ENCODE measurements at places on chromosomes 1 and 21.

- DNase-seq: no peak
These were observed 40.0 kb downstream of the PRAMEF20 start for GRCh38 chr1:13450204-13450603.

GRCh38 chr1:168903237-168903830 lies 174.3 kb upstream of the DPT start:
- DNase-seq: no peak

DNA sequence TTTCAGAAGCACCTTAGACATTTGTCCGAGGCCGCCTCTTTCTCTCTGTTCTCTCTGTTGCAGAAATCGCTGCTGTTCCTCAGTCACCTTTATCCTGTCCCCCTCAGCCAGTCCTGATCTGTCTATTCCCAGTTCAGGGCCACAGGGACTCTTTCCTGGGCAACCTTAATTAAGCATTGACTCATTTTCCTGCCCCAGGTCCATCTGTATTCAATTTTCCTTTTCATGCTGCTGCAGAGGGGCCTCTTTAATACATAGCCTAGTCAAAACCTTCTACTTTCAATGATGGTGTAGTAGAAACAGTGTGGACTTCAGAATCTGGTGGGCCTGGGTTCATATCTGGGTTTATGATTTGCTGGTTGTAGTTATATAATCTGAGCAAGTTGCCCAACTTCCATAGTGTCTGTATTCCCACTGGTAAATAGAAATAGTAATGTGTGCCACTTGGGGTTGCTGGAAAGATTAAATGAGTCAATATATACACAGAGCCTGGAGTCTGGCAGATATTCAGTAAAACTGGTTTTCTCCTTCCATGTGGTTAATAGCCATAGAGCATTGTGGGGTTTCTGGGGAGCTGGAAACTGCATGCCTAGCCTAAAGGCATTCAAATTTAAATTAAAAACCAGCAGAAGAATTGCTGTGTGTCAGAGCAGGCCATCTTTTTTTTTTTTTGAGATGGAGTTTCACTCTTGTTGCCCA lies 4.5 kb downstream of the TRAF5 start:
- no peak for DNase-seq

DNA sequence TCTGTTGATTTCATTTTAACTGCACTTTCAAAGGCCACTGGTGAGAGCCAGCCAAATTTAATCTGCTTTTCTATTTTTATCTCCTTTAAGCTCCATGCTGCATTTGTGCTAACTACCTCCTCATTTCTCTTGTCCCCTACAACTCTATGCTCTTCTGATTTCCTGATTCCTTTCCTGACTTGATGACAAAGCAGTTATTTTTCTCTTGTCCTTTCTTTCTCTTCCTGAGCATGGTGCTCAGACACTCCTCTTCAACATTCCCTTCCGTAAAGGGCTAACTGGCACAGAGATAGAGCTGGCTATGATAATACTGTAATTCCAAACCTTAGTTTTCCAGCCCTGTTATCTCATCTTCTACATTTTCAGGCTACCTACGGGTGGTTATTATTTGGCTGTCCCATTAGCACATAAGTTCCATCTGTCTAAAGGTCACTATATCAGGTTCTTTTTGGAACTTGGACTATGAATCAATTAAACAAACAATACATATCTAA lies 6.8 kb upstream of the BCAS2 start:
- no peak for DNase-seq

DNA sequence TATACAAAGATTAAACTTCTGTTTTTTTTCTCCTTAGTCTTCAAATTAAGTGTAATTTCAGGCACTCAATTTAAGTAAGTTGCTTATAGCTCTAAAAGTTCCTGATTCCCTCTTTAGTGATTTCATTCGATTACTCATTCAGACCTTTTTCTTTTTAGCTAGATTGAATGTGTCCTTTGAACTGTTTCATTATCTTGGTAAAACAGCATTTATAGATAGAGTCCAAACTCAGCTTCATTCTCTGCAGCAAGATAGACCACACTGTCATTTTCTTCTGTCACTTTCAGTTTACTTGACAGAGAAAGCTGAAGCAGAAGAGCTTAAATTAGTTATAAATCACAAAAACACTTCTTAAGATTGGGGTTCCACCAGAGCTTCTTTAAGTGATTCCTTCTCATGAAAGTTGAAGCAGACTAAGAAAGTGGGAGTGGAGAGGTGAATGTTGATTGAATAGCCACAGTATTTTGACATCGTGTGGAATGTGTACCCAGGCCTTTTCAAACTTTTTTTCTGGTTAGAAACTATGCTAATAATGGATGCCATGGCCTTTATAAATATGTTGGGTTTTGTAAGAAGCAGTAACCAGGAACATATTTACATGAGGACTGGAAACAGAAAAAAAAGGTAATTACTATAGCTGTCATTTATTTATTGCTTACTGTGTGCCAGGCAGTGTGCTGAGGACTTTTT lies 52.2 kb downstream of the ZBTB40 start:
- no peak for DNase-seq

DNA sequence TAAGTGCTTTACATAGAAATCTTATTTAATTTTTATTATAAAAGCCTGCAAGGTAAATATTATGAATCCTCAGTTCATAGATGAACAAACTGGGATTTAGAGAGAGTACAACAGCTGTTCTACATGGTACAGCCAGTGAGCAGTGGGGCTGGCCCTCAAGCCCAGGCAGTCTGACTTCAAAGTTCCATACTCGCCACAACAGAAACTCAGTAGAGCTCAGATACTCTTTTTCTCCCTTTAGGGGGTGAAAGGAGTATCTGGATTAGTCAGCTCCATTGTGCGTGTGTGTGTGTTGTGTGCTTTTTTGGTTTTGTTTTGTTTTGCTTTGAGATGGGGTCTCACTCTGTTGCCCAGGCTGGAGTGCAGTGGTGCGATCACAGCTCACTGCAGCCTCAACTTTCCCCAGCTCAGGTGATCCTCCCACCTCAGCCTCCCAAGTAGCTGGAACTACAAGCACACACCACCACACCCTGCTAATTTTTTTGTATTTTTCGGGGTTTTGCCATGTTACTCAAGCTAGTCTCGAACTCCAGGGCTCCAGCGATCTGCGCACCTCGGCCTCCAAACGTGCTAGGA lies 378.5 kb downstream of the SMYD3 start:
- no peak for DNase-seq

DNA sequence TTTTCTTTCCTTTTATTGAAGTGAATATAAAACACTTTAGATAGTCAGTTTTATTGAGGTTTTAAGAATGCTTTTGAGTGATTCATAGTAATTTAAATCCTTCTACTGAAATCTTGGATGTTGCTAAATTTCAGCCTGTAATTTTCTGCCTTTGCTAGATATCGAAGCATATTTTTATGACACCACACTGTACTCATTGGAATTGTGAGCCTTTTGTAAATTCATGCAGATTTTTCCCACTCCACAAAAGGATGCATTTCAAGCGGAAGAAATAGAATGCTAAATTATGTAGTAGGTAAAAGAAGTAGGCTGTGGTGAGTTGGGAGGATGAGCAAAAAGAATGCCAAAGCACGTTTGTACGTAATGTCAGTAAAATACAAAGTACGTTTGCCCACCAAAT lies 13.8 kb downstream of the SNX7 start:
- no peak for DNase-seq

GRCh38 chr1:235649368-235650163 lies at the start of gene GNG4:
TSS of gene GNG4 (minus strand) at chr1:235649784. CDS start at chr1:235583838, 65,946 bp downstream.
- peak; percentile 12 for DNase-seq

GRCh38 chr1:106699433-106699832 lies 357.0 kb upstream of the PRMT6 start:
- no peak for DNase-seq

DNA sequence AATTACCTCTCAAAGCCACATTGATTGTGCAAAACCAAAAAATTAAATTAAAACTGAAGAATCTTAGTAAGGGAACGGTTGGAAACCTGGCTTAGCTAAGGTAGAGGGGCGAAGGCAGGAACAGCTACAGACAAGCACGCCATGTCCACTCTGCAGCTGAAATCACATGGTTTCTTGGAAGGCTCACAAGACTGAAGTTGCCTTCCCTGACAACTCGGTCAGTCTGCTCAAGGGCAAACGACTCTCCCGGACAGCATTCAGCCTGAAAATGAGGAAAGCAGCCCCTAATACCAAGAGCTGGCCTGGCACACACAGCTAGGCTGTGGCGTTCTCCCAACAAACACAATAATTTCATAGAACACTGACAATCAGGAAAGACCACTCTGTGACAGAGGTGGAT lies 22.7 kb upstream of the BECN2 start:
- DNase-seq: no peak

DNA sequence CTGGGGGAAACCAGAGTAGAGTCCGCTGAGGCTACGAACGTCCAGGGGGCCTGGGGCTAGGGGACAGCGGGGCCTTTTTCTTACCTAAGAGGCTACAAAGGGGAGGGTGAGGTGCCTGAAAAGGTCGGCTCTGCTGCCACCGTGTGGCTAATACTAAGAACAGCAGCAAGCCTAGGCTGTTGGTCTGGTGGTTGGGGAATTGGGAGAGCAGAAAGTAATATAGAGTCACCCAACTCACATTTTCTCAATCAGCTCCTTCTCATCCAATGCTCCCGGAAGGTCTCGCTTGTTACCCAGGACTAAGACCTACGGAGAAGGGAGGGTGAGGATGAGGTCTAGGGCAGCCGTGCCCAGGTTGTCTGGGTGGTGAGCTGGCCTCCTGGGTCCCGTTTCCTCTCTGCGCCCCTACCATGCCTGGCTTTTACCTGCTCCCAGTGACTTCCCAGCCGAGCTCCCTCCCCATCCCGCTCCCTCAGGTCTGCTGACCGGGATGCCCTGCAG lies 9.3 kb downstream of the ARL8A start:
- DNase-seq: peak; percentile 33

- no peak for DNase-seq
These were observed 833 bp upstream of the DIP2A start for GRCh38 chr21:46457801-46458314.

GRCh38 chr1:112618114-112618720 lies 724 bp downstream of the ST7L start:
- no peak for DNase-seq

DNA sequence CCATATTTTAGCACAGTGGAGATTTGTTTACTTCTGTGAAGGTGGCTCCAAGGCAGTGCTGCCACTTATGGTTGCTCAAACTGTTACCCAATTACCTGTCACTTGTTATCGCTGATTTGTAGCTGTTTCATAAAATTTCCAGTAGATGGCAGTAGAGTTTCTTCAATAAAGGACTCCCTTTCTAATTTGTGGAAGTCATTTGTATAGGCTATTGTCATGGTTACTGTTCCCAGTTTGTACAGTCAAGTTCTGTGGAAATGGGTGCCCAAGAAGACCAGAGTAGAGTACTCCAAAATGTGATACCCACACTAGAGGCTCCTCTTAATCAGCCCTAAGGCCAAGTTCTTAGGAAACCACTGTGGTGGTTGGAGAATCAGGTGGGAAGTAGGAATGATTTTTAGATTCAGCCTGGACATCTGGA lies 186.1 kb downstream of the CLEC20A start:
- no peak for DNase-seq

DNA sequence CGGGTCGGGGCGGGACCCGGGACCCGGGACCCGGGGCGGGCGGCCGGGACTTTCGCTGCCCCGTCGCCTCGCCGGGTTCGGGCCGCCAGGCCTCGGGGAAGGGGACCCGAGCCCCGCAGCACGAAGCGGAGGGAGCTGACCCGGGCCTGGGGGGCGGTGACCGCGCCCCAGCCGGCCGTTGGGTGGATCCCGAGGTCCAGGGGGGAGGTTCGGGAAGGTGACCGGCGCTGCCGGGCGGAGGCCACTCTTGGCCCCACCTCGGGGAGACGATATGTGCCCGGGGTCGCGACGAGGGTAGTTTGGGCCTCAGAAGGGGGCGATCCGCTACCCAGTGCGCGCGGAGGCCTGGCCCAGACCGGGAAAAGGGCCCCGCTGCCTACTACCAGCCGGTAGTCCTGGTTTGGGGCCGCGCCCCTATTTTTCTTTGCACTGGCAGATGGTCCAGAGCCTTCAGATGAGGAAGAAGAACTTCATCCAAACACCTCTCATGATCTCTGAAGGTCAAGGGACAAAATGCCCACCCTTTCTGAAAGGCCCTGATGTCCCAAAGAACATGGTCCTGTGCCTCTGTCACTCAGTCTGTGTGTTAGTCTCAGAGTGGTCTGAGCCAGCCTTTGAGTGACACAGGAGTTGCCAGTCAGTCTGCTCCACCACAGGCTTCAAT lies 766 bp downstream of the AGO4 start:
- DNase-seq: no peak

- no peak for DNase-seq
These were observed 25.6 kb downstream of the OR10J5 start for GRCh38 chr1:159510229-159510541.

DNA sequence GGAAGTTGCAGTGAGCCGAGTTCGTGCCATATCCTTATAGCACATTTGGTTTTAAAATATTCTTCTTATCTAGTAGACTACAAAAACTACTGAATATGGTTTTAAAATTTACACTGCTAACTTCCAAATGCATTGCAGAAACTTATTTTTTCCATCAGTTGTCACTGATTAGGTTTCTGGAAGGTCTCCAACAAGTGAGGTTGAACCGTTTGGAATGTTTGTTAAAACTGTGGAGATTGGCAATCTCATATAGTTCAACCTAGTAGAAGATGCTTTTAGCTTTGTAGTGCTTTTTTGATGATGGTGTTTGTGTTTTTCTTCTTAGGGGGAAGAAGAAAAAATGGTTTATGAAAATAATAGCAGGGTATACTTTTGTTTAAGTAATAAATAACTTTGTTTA lies 12.9 kb downstream of the CENPF start:
- DNase-seq: no peak

DNA sequence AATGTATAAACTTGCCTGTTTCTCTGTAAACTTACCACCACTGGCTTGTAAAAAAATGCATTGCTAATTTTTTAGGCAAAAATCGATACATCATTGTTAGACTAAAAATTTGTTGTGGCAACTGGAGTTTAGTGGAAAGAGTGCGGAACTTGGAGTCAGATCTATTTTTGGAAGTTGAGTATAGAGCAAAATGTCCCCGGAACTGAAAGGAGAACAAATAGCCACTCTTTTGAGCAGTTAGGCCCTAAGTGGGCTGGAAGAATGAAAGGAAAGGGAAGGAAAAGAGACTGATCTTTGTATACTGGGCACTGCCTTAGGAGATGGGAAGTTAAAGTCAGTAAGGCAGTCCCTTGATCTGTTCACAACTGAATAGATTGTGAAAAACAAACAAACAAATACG lies 30.2 kb downstream of the OPTC start:
- DNase-seq: no peak

DNA sequence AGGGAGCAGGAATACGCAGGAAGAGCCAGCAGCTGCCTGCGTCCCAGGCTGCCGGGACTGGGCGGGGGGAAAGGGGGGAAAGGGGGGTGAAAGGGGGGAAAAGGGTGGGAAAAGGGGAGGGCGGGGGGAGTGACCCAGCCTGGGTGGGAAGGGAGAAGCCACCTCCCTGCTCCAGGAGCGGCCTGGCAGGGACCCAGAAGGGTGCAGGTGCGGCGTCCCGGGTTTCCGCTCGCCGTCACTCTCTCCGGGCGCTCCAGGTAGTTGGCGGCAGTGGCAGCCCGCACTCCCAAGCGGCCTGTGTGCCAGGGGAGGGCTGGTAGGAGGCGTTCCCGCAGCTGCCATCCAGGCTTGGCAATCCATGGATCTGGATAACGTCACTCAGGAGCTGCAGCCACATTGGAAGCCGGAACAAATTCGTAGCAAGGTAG lies 141.0 kb upstream of the NGF start:
- no peak for DNase-seq

- no peak for DNase-seq
These were observed 90.4 kb downstream of the GLIS1 start for GRCh38 chr1:53648516-53648915.

Data from stimulated activated CD4-positive, alpha-beta T cell treated with anti-CD3 and anti-CD28 coated beads, Interleukin-1b, Interleukin-23, amount 100 ng/mL, for 24 hours (primary cell).